Activated T-cell treated with anti-CD3 and anti-CD28 coated beads for 24 hours (primary cell): ENCODE measurements at places on chromosomes 3 and 15.

DNA sequence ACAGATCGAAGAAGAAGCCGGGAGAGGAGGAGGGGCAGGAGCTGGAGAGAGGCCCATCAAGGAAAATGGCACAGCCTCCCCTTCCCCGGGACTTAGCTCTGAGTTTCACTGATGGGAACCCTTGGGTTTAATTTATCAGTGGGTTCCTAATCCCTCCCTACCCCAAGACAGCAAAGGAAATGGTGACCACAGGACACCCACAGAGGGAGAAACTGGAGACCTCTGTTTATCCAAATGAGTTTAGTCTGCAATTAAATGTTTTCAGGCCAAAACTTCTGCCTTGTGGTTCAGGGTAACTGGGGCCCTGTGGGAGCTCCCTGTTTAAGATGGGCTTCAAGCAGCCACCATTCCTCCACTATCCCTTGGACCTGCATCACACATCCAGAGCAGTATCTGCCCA lies 190.8 kb upstream of the TOPAZ1 start:
- no peak for DNase-seq

GRCh38 chr3:120114376-120114775 lies 20.1 kb upstream of the GSK3B start:
- no peak for DNase-seq

DNA sequence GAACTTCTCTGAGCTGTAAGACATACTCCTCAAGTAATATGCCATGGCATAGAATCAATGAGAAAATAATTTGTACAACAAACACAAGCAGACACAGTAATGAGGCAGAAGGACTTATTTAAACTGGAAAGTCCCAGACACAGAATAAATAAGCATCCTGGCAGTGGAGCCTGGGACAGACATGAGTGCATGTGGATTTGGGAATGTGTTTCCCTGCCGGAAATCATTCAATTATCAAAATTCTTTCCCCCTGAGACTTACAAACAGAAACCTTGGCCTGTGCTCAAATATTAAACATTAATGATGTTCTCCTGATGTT lies 520.1 kb downstream of the ROBO1 start:
- no peak for DNase-seq

DNA sequence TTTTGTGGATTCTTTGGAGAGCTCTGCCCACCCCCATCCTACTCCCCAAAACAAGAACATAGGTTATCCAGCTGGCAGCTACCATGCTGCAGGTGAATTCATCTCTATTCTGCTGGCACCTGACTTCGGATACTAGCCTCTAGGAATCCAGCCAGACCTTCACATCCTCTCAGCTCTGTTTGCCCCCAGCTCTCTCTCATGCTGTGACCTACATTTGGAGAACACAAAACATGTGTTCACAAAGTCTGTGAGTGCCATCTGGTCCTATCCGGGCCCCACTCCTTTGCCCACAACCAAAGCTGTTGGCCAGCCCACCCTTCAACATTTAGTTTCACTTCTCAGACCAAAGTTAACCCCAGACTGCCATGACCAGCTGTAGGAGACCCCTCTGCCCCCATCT lies 89.4 kb upstream of the C3orf80 start:
- no peak for DNase-seq

DNA sequence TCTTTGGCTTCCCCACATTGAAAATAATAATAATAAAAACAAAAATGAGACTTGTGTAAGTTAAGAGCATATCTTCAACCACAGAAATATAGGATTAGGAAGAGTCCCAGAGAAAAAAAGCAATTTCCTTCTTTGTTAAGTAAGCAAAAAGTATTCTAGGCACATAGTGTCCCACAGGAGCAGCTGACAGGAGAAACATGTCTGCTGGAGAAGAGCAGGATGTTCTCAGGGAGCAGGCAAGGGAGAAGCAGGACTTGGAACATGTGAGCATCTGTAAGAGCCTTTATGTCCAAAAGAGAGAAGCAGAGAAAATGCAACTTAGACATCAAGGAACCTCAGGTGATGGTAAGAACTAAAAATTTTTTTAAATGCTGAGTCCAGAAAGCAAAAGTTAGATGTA lies 39.0 kb downstream of the TTC23 start:
- no peak for DNase-seq

GRCh38 chr3:147370349-147370748 lies 36.0 kb downstream of the ZIC4 start:
- no peak for DNase-seq

- no peak for DNase-seq
These were observed 184.2 kb downstream of the NR2F2 start for GRCh38 chr15:96514607-96515285.

- no peak for DNase-seq
These were observed 88.7 kb downstream of the ANKRD28 start for GRCh38 chr3:15708882-15709677.

DNA sequence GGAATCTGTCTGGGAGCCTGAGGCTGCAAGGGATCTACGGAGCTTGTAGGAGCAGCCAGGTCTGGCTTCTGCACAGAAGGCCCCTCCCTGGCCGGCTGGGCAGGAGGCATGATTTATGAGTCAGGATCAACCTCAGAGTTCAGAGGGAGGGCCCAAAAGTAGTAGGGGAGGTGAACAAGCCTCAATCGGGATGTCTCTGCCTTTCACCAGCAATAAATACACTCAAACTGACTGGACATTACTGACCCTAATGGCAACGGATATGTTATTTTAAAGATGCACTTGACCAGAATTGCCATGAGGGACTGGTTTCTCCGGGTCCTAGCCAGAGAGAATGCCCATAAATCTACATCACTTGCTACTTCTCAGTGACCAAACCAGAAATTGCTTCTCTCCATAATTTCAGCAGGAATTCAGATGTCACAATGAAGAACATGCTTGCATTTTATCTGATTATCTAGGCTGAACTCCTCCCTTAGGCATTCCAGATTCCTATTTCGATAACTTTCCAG lies 109.6 kb upstream of the LMOD3 start:
- DNase-seq, result no peak

GRCh38 chr15:90986790-90987507 lies 7.4 kb downstream of the PRC1 start:
- DNase-seq, result no peak

DNA sequence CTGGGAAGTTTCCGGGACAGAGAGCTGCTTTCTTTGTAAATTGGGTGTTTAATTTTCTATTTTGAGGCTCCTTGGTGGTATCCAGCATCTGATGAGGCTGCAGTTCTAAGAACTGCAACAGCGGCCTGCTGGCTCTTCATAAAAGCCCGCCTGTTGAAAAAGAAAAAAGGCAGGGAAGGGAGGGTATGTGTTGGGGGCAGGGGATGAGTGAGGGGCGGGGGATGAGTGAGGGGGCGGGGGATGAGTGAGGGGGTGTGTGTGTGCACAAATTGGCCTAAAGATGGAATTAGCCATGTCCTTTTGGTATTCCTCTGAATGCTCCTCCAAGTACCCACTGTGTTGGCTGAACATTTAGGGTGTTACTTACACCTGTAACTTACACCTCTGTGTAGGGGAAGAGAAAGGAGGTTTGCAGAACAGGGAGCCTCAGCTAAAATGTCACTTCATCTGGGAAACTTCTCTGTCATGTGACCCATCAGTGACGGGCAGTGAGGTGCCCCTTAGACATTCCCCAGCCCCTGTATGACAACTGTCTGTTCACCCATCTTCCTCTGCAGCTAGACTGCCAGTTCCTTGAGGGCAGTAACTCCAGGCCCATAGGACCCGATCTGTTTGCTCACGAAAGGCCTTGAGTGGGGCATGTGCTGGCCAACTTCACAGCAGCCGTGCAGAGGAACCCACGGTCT lies 57.6 kb downstream of the LRIG1 start:
- no peak for DNase-seq

- no peak for DNase-seq
These were observed 113.0 kb upstream of the PTPRG start for GRCh38 chr3:61448378-61448777.

GRCh38 chr3:14620512-14620911 lies 31.1 kb upstream of the CCDC174 start:
- no peak for DNase-seq

GRCh38 chr3:134406331-134407238 lies 32.3 kb upstream of the AMOTL2 start:
- DNase-seq, result no peak

DNA sequence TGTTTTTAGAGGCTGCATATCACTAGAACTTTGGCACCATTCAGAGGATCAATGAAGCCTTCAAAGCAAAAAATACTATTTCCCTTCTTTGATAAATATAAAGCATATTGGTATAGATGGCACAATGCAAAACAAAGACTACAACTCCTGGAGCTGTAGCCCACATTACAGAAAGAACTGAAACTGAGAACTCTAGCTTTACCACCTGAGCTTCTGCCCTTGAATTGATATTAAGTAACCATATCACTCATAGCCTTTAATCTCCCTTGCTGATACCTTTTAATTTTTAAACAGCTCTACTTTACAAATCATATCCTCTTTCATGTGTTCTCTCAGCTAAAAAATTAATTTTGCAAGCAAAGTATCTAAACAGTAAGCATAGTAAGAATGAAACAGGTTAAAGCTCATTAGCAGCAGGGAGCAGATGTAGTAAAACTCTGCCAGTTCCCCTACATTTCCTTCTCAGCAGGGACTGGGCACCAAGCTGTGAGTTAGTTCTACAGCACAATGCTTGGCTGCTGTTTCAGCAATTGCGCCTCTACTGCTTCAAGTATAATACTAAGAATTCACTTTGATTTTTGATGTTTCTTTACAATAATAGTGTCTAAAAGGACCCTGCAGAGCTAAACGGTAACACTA lies 97.9 kb upstream of the NANOGP8 start:
- DNase-seq, result no peak

GRCh38 chr15:50563756-50564155 lies 17.3 kb upstream of the USP50 start:
- DNase-seq, result no peak

- no peak for DNase-seq
These were observed 63.0 kb downstream of the ATP10A start for GRCh38 chr15:25799906-25800700.

- no peak for DNase-seq
These were observed 31.0 kb downstream of the LOXL1 start for GRCh38 chr15:73957276-73957675.

- DNase-seq, result no peak
These were observed 53.9 kb upstream of the ACKR4 start for GRCh38 chr3:132543011-132543739.

DNA sequence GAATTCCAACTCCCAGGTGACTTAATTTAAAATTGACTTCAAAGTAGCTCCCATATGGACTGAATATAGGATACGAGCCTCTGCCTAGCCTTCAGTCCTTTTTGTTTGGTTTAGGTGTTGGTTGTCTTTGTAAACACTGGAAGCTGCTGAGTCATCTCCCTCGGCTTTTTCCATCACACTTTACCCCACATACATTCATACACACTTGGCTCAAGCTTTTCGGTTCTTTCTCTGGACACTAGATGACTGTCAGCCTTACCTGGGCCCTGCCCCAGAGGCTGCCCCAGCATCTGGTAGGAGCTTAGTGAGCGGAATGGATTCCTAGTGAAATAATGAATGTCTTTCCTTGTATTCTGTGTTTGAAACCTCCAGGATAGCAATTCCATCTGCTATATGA lies 201.5 kb upstream of the IL12A start:
- no peak for DNase-seq

DNA sequence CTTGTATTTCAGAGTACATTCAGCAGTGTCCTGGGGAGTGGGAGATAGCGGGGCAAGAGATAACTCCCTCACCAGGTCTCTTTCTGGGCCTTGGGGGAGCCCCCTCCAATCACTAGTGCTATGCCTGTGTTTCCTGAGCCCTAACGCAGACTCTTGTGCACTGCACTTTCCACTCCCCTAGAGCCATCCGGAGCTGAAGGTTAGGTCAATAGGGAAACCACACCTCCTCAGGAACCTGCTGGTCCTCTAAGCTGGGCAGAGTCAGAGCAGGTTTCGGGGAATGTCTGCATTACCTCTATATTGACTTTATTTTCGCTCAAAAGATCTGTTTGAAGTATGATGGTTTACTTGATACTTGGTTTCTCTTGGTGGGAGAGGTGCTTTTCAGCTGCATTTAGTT lies 617.0 kb upstream of the ROBO1 start:
- no peak for DNase-seq

DNA sequence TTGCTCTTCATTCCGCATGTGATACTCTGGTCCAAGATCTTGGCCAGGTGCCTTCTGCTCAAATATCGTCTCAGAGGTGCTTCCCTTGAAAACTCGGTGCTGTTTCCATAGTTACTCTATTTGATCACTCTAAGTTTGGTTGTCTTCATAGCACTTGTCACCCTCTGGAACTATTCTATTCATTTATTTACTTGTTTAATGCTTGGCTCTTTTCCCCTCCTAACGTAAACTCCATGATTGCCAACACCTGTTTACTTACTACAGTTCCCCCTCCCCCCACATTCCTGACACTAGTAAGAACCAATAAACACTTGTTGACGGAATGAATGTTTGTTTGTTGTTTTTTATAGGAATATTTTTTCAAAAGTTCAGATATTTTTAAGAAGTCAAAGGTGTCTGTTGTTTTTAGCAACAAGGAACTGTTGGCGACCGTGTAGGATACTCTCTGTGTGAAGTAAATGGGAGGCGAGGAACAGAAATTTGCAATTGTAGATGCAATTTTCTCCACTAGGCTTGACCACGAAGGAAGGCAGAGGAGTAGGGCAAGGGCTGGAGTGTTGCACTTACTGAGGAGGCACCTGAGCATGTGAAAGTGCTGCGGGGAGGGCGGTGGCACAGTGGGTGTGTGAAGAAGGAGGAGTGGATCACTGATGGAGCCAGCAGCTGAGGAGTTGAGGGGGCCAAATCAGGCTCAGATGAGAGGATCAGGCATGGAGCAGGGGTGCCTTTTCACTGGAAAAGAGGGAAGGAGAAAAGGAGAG lies 48.4 kb downstream of the MOBP start:
- DNase-seq, result no peak

DNA sequence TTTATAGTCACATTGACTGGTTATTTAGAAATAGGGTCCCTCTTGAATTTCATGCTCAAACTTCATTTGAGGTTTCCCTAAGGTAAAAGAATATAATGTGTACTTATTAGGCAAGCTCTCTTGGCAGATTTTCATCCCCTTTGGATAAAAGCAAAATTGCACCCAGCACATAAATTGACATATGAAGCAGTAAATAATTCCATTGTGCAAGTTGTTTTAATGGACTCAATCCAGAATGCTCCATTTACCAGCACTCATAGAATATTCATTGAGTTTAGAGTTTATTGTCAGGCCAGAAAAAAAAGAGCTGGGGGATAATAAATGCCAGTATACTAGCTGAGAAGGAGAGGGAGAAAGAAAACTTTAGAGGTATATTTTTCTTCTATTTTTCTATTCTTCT lies 136.8 kb downstream of the TPRG1 start:
- DNase-seq, result no peak

DNA sequence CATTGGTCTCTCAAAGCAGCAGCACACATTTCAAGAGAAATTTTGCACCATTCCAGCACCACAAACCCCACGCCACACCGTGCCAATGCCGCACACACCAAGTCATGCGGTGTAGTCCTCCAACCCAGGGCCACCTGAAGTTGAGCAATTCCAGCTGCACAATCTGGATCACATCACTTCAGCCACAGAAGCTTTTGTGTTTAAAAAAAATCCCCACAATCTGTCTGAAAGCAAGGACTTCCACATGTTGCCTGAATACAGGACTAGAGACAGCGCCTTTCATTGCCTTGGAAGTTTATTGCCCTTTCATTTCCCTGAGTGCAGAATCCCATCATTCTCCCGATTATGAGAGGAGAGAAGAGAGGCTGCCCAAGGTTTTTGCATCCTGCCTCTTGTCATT lies 175.6 kb upstream of the BCL6 start:
- DNase-seq, result no peak
